ENCODE measurements at places on chromosomes 5 and 9.

- DNase-seq: no peak
These were observed 256.1 kb upstream of the SMARCA2 start for GRCh38 chr9:1759009-1759408.

- no peak for DNase-seq
These were observed 98.5 kb upstream of the LMX1B start for GRCh38 chr9:126515001-126515872.

- DNase-seq: no peak
These were observed 80.9 kb upstream of the SNX2 start for GRCh38 chr5:122693963-122694362.

GRCh38 chr5:52491071-52491787 lies 296.5 kb upstream of the ITGA1 start:
- DNase-seq: no peak

DNA sequence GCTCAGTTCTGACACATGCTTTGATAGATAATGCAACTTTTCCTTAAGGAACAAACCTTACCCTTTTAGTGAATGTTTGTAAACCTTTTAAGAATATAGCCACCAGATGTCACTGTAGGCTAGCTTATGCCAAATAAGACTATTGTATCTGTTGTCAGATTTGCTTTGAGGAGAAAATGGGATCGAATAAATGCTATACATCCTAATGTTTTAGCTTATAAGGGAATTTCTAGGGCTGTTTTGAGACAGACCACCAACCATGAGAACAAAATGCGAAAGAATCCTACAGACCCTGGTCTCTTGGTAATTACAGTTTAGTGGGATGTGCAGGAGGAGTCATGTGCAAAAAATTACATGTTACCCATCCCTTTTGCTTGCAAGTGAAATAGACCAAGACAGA lies 127.6 kb upstream of the NMUR2 start:
- DNase-seq: peak; percentile 27
